ENCODE measurements at places on chromosomes 7 and 10. TPM values are rescaled to one million over a fixed set of nuclear protein-coding genes. Genes with fewer than 3 reads are reported as not detected.

DPYSL4 gene
- total RNA-seq: 145 TPM

CPA1 gene
- total RNA-seq: not detected

MCM10 gene
- total RNA-seq: 76.3 TPM

GRCh38 chr10:88849234-88849633 is 2.4 kb downstream of the ANKRD22 start:
- DNase-seq: no peak

DNA sequence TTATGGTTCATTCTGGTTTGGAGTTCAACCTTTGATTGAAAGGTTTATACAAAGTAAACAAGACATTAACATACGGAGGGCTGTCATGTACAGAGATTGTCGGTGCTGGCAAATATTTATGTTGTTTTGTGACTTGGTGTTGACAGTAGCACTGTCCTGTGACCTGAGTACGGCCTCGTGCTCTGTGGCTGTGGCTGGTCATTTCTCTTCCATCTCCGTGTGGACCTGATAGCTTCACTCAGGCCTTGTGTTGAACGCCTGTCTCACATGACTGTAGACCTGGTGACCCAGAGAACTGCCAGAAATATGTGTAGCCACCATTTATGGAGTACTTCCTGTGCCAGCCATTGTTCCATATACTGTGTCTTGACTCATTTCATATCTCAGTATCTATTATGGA is 311.6 kb downstream of the CCDC3 start:
- DNase-seq: no peak

GRCh38 chr10:100468978-100469377 is 6.2 kb downstream of the WNT8B start:
- DNase-seq: no peak

Measured in neural crest cell (in vitro differentiated cells).